ENCODE measurements at places on chromosomes 6 and 20. TPM values are rescaled to one million over a fixed set of nuclear protein-coding genes. Genes with fewer than 3 reads are reported as not detected.

Gene DDX43
- total RNA-seq, result 0.80 TPM

Gene RIPPLY2
- not detected for total RNA-seq

Gene TP53RK
- 18.3 TPM for total RNA-seq

Gene HLA-DOA
- total RNA-seq, result 3.4 TPM

Gene ULBP2
- 1.5 TPM for total RNA-seq

Gene HCRTR2
- not detected for total RNA-seq

Gene CRISP3
- not detected for total RNA-seq

DNA sequence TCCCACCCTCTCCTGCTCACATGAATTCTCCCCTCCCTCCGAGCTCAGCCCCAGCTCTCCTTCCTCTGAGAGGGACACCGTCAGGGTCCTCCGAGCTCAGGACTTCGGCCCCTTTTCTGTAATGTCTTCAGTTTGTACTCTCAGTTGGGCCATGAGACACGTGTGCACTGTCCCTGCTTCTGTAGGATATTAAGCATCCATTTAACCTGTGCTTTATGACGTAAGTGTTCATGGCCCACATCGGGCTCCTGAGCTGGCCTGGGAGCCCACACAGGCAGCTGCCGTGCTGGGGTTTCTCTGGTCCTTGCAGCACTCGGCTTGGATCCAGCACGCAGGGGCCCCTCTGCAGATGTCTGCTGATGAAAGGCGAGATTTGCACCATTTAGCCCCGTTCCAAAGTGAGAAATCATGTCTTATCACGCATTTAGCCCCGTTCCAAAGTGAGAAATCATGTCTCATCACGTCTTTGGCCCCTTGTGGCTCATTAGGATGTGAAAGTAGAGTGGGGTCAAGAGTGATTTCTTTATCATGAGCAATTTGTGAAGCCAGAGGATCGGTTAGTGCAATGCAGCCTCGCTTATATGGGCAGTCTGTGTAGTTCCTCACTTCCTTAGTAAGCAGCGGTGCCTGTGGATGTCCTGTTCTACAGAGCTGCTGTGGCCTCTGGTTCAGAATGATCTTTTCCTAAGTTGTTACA lies 25.3 kb downstream of the DUSP22 start:
- DNase-seq, result no peak

- DNase-seq, result no peak
Measured at GRCh38 chr6:144590532-144590931, 305.4 kb downstream of the UTRN start.

DNA sequence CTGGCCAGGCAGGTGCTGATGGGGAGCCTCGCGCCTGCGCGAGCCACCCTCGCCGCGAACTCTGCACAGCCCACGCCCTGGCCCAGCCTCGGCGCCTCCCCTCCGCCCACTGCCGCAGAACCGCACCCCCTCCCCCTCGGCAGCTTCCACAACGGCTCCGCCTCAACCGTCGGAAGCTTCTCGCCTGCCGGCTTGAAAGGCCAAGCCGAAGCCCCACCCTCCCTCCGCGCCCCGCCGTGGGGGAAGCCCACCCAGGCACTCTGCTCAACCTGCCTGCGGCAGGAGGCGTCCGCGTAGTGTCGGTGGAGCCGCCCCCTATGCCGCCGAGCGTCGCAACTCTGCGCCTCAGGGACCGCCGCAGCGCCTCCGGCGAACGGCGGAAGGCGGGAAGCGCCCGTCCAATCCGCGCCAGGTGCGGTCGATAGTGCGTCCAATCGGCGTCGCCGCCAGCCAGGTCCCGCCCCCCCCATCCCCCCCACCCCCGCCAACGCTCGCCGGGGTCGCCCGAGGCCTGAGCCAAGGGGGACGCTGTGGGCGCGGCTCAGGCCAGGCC lies at the start of gene SYCP2:
Gene SYCP2, minus strand, starts transcription at position 342 of the 553 bp plus-strand sequence. CDS start 11,224 bp downstream, outside the sequence.
- DNase-seq, result peak; percentile 62

- no peak for DNase-seq
Measured at GRCh38 chr6:154848580-154848979, 115.4 kb downstream of the SCAF8 start.

DNA sequence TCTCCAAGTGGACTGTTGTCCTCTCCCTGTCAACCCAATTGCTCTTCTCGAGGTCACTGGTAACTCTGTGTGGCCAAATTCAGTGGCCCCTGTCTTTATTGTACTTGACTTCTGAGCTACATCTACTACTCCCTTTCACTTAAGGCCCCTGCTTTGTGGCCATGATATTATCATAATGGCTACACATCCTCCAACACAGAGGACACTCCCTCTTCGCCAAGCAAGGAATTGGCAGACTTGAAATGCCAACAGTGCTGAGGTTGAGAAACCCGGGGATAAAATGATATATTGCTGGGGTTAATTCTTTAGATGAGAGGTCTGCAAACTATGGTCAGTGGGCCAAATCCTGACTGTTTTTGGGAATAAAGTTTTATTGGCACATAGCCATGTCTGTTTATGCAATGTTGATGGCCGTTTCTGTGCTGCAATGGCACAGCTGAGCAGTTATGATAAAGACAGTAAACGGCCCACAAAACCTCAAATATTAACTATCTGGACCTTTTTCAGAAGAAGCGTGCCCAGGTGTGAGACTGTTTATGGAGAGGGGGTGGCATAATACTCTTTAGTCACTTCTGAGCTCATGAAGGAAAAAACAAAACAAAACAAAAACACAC lies 12.0 kb upstream of the MRPS10 start:
- DNase-seq, result no peak

- no peak for DNase-seq
Measured at GRCh38 chr20:22925613-22925983, 109.5 kb upstream of the SSTR4 start.

GRCh38 chr20:63705232-63706026 lies 2.3 kb downstream of the ARFRP1 start:
- no peak for DNase-seq

DNA sequence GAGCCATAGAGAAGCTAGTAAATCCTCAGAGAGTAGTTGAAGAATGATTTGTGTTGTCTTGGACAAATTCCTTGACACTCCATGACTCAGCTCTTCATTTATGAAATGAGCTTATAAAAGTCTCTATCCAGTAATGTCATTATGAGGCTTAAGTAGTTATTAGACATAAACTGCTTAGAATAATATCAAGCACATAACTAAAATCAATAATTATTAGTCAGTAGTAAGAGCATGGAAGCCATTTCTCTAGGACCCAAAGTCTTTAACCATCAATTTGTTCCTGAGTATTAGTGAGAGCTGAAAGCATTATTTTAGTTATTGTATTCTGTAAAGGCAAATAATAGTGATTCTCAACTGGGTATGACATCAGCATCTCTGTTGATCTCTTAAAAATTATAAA lies 1140.2 kb downstream of the HACE1 start:
- DNase-seq, result no peak

DNA sequence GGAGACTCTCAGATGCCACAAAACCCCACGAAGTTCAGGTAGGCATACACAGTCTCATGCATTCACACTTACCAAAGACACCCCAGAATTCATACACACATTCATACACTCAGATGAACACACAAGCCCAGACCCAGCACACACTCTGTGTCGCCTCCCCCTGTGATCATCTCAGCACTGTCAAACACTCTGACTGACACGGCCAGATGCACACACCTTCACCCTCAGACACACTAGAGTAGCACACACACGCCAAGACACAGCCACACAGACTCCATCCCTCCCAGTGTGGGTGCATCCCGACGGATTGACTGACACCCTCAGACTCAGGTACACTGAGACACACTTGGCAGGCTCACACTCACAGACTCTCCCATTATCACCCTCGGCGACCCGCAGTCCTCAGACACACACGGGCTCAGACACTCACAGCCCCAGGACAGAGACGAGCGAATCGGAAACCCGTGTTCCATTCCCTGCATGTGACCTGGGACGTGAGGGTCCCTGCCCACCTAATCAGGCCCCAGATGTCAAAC lies 872 bp upstream of the RIMS4 start:
- DNase-seq, result no peak

DNA sequence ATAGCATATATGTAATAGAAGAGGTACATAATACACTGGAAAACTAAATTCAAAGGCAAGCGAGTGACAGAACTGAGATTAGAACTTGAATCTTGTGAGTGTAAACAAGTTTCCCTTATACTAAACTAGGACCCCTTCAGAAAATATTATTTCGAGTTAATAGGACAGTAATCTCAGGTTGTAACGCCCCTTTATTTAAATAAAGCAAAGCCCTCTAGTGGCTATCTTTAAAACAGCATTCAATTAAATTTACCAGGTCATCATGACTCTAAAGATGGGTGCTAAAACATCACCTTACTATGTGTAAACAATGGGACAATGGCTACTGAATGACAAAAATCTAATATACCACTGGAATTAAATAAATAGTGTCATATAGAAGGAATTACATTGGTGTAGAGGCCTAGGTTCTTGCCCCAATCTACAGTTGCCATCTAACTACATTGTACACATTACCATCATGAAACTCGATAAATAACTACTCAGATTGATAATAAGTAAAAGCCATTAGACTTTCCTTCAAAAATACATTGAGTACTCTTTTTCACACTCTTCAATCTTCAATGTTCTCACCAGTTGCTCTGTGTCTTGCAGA lies 255.4 kb upstream of the IRAK1BP1 start:
- no peak for DNase-seq

DNA sequence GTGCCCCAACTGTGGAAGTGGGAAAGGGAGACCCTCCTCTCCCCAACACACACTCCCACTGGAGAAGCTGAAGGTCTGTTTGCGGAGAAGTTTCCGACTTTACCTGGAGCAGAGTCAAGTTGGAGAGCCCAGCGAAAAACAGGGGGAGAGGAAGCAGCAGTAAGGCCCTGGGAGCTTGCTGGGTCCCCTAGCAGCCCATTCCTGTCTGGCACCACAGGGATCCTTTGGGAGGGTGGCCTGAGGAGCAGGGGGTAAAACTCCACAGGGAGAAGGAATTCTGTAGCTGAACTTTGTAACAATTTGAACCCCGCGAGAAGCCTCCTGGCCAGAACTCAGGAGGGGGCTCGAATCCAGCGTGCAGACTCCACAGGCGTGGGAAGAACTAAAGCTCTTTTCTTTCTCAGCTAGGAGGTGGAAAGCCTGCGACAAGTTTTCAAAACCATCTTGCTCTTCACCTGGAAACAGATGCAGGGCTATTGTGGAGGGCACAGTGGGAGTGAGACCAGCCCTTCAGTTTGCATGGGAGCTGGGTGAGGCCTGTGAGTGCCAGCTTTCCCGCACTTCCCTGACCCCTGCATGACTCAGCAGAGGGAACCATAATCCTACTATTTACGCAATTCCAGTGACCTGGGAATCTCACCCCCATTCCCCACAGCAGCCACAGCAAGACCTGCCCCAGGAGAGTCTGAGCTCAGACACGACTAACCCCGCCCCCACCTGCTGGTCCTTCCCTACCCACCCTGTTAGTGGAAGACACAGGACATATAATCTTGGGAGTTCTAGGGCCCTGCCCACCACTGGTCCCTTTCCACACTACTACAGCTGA lies 25.8 kb downstream of the SERPINB9 start:
- DNase-seq, result no peak

DNA sequence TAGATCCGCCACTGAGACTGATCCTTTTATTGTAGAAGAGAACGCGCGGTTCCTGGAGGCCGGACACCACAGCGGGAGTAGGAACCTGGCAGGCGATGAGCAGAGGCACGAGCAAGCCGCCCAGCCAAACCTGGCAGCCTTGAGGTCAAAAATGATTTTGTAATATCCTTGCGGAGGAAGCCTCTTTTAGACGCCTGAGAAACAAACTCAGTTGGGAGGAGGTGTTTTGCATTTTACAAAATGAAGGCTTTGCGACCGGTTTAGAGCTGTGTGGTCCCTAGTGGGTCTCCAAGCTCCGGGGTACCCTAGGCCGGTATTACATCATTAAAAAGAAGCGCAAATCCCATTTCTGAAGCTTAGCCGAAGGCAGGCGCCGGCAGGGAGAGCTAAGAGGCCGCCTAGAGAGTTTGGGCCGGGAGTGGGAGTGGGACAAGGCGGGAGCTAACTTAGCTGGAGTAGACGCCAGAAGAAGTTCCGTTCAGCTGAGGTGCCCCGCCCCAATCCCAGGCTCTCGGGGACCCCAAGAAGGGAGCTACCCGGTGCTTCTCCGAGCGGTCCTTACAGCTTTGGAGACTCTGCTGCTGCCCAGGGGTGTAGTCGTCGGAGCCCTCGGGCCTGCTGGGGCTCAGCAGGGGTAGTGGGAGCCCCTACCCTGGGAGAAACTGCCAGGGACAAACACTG lies 1.9 kb upstream of the TBX18 start:
- DNase-seq, result no peak

DNA sequence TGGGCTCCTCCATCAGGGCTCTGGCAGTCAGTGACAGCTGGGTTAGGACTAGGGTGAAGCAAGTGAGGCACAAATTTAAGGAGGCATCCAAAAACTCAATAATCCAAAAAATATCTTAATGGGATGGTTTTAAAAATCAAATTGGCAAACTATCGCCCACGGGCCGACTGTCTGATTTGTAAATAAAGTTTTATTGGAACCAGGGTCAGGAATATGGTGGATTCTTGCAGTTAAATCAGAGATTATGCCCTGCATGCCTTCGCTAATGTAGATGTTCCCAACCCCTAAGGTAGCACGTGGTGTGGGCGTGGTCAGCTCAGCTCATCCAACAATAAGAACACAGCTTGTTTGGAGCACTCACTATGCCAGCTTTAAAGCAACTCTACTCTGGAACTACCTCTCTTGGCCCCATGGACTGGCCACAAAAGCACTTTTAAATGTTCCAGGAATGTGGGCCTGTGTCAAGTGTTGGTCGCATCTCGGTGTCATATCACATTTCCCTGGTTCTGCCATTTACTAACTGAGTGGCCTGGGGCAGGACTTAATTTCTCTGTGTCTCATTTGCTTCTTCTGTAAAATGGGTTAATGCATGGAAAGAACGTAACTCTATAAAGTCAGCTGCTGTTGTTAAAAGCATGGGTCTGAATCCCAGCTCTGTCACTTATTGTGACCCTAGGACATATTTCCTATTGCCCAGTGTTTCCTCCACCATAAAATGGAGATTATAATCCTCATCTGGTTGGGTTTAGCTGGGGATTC lies 7.0 kb downstream of the TP53RK start:
- no peak for DNase-seq

DNA sequence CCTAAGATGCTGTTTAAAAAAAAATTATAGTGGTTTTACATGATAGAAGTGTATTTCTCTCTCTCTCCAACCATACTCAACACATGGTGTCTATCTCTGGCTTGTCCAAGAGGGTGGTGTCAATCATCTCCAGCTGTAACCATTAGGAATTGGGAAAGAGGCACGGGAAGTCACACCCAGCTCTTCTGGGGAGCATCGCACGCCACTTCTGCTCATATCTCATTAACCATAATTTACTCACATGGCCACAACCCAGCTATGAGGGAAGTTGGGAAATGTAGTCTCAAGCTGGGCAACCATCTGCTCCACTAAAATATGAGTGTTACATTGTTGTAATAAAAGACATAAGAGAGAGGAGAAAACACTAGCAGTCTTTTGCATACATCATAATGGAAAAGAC lies 30.4 kb upstream of the TSHZ2 start:
- DNase-seq, result no peak

GRCh38 chr6:47934023-47934422 lies 152.2 kb downstream of the OPN5 start:
- no peak for DNase-seq

GRCh38 chr6:133235221-133235620 lies 5.9 kb upstream of the EYA4 start:
- DNase-seq, result no peak

Data from activated CD4-positive, alpha-beta memory T cell treated with anti-CD3 and anti-CD28 coated beads, Interleukin-2, amount 10 ng/mL, durations not matched to agents 7 days and 5 days (primary cell).